ENCODE measurements at places on chromosomes 5 and 9.

DNA sequence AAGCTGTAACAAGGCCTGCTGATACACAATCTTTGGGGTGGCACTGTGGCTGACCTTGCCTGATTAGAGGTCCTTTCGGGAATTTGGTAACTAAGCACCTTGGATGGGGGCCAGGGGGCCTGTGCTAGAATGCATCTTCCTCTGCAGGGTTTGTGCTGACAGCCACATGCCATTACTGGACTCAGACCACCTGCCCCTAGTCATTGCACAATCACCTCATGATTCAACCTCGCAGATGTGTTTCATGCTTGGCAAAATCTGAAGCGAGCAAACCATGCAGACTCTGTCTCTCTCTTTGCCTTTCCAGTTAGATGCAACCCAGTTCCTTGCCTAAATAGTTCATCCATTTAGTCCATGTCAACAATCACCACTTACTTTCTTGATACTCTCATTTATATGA lies 96.5 kb upstream of the ERCC6L2 start:
- H3K27me3 ChIP-seq, result no peaks in the 10 kb centered on the region
- DNase-seq, result no peak
- peaks cover 4% of the 10 kb centered on the region for H3K4me1 ChIP-seq
- H3K27ac ChIP-seq, result no peak overlapping the region

DNA sequence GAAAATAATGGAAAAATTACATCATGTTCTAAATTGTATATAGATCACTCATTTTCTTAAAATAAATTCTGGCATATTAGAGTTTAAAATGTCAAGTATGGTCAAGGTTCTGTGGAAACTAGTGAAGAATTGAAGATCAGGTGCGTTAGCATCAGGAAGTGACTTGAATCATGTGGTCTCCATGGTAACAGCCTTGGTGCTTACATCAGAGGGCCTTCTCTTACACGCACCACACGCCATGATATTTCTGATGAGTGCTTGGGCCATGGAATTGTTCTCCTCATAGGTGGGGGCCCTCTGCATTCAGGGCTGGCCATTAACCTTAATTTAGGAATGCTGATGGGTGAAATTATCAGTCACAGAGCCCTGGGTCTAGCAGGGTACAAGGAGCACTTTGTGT lies 288.1 kb upstream of the EFNA5 start:
- no peak for DNase-seq
- no peaks in the 10 kb centered on the region for H3K36me3 ChIP-seq
- no peaks in the 10 kb centered on the region for H3K27me3 ChIP-seq
- no peak overlapping the region for H3K4me3 ChIP-seq
- no peaks in the 10 kb centered on the region for H3K4me1 ChIP-seq

DNA sequence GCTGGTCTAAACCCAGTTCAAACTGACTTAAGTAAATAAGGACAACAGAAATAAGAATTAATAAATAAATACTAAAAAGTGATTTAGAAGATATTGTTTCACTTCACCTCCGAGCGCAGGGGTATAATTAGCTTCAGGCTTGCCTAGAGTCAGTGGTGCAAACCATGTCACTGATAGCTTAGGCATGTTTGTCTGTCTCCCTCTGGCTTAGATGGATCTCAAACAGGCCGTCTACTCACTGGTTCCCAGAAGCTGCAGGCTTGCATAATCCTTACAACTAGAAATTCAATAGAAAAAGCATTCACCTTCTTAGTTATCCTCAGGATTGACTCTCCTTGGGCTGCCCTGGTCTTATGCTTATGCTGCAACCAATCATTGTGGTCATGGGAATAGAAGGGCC lies 629.8 kb upstream of the WWC1 start:
- H3K27me3 ChIP-seq, result no peaks in the 10 kb centered on the region
- no peak overlapping the region for H3K4me3 ChIP-seq
- no peaks in the 10 kb centered on the region for H3K4me1 ChIP-seq
- no peak for DNase-seq

DNA sequence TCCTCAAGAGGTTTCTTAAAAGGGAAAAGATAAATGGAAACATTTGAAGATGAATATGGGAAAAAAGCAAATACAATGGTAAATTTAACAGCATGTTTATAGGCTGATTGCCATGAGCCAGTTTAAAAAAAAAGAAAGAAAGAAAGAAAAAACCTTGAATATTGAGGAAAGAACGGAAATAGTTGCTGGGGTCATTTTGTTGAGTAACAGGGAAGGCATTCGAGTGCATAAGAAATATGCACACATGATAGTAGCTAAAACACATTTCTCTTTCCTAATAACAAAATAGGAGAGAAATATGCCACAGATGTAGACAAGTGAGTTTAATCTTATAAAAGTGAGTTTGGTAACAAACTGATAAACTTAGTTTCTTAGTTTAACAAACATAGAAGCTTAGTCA lies 864.6 kb upstream of the ACO1 start:
- H3K36me3 ChIP-seq, result no peaks in the 10 kb centered on the region
- H3K27me3 ChIP-seq, result no peaks in the 10 kb centered on the region
- H3K4me3 ChIP-seq, result no peak overlapping the region
- H3K4me1 ChIP-seq, result no peaks in the 10 kb centered on the region

DNA sequence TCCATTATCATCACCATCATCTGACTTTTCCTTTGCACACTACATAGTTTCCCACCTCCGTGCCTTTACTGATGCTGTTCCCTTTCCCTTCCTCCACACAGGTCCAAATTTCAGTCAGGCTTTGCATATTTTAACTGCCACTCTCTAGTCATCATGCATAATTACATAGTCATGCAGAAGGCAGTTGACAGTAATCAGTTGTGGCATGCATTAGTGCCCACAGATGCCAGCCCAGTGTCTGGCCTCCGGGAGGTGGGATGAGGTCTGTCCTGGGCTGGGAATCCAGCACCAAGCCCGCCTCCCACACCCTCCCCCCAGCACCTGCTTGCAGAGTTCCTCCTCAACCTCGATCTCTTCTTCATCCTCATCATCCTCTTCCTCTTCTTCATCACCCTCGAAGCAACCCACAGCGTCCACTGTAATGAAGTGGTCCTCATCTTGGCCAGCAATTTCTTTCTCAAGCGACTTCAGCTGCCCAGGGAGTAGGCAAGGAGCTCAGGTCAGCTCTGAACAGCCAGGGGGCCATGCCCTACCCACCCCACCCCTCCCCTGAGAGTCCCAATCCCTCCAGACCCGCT lies 8.8 kb downstream of the BBLN start:
- H3K4me3 ChIP-seq, result no peak overlapping the region
- peaks cover 36% of the 10 kb centered on the region for H3K36me3 ChIP-seq
- no peaks in the 10 kb centered on the region for H3K27me3 ChIP-seq

DNA sequence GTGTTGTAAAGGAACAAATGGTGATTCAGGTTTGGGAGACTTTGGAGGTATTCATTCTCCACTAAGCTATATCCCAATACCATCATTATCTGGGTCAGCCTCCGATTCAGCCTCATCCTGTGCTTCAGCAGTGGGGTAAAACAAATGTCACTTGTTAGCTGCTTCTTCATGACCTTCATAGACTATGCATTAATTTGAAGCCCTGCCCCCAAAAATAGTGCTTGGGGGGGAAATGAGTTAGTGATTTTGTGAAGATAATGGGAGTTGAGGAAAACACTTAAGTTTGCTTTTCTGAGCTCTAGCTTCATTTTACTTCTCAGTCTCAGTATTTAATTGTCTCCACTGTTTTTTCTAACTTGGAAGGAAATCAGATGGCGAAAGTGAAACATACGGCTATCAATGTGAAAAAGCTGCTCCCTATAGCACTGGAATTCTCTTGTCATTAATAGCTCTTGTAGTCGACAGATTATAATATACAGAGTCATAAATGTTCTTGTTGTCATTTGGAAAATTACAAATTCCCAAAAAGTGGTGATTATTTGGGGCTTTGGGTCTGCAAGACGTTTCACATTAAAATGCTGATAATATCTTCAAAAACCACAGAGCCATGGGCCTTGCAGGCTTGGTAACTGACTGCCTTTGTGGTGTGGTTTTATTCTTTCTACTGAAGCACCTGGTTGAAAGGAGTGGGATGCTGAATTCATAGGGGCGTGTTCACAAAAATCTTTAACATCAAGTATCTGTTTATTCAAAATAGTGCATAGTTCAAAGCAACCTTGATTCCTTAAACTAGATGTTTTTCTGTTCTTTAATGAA lies 40.0 kb downstream of the PIK3R1 start:
- H3K4me3 ChIP-seq, result no peak overlapping the region
- H3K36me3 ChIP-seq, result no peaks in the 10 kb centered on the region
- DNase-seq, result no peak
- no peaks in the 10 kb centered on the region for H3K27me3 ChIP-seq
- H3K27ac ChIP-seq, result no peak overlapping the region
